Left colon (tissue), 2 donors: ENCODE measurements at places on chromosomes 13 and 19. TPM values are rescaled to one million over a fixed set of nuclear protein-coding genes. Genes with fewer than 3 reads are reported as not detected.
A peak's percentile ranks its signal among the peaks of the same experiment; 100 is the strongest.

The CYP4F3 gene
- total RNA-seq, result 7.1 TPM

The PABPC3 gene
- 0.28 TPM for total RNA-seq

The FXYD7 gene
- total RNA-seq, result not detected

The HIPK4 gene
- 0.11 TPM for total RNA-seq

The ODAD3 gene
- total RNA-seq, result not detected

The CACNA1A gene
- total RNA-seq, result 8.8 TPM

The ZNF285 gene
- 0.92 TPM for total RNA-seq

The ASF1B gene
- 12.5 TPM for total RNA-seq

The ABCC4 gene
- 21.0 TPM for total RNA-seq

The ZNF665 gene
- 1.8 TPM for total RNA-seq

The SULT2A1 gene
- 0.67 TPM for total RNA-seq

The AP1M1 gene
- total RNA-seq, result 22.2 TPM

The LRRC25 gene
- total RNA-seq, result 0.79 TPM

The ZNF506 gene
- total RNA-seq, result 18.9 TPM

The CGB3 gene
- total RNA-seq, result not detected

The MBD3L3 gene
- not detected for total RNA-seq

The CEACAM8 gene
- total RNA-seq, result 0.89 TPM

The CLN5 gene
- total RNA-seq, result 18.1 TPM

The SLC8A2 gene
- total RNA-seq, result 2.2 TPM

The N4BP2L1 gene
- total RNA-seq, result 10.5 TPM

The SIGLEC12 gene
- total RNA-seq, result 0.28 TPM

The CYP2S1 gene
- total RNA-seq, result 22.6 TPM

DNA sequence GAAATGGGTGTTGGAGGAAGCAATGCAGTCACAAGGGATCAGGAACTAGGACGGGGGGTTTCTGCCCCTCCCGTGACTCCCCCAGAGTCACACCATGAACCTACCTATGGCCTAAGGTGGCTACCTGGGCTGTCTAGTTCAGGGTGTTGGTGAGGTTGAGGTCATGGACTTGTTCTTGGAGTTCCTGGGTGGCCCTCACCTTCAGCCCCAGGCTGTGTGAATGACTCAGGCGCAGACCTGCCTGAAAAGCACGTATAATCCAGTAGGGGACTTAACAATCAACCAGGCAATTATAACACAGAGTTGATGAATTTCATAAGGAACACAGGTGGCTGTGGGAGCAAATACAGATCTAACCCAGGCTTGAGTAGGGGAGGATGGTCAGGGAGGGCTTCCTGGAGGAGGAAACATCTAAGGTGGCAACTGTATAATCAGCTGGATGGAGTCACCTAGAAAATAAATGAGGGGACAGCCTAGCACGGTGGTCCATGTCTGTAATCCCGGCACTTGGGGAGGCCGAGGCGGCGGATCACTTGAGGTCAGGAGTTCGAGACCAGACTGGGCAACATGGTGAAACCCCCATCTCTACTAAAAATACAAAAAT, 25.6 kb upstream of the ADGRE1 start:
- DNase-seq, result no peak

GRCh38 chr13:43258771-43259170, 235.4 kb downstream of the DNAJC15 start:
- DNase-seq, result no peak

GRCh38 chr19:10858204-10858828, 10.1 kb downstream of the C19orf38 start:
- DNase-seq, result no peak

DNA sequence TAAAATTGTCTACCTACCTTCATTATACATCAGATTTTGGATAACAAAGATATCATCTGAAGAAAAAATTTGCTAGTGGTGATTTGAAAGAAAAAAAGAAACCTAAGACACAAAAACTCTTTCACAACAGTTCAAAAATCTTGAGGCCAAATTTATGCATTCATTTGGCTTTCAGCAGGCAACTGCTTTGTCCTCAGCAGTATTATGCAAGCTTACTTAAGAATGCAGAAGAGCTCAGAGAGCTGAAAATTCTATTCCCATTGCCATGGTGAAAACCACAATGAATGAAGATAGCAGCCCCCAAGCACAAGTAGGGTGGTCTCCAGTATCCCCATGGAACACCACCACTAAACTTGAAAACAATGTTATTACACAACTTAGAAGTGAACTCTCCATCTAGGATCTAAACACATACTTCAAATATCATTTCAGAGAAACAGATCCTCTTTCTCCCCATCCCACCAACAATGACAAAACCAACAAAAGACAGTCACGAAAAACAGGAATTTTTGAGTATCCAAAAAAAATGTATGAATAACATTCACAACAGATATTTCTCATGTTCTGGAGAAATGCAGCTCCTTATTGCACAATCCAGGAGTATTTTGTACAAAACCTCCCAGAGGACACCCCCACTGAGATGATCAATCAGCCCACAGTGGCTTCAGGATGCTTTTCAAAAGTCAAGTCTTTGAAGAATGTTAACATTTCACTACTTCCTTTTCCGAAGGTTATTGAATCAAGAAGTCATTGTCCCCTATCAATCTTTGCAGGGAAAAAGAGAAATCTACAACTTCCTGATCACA, 192.7 kb downstream of the LHFPL6 start:
- no peak for DNase-seq

GRCh38 chr19:50331221-50331993, 2.2 kb upstream of the KCNC3 start:
- no peak for DNase-seq

GRCh38 chr19:40320558-40320935, 27.6 kb downstream of the C19orf47 start:
- no peak for DNase-seq

- DNase-seq, result peak; percentile 74
These were observed 1.4 kb downstream of the ING1 start for GRCh38 chr13:110714797-110715394.

- no peak for DNase-seq
These were observed 1052.8 kb upstream of the SPRY2 start for GRCh38 chr13:81393721-81394120.

GRCh38 chr19:51593138-51593890, 22.2 kb downstream of the ZNF175 start:
- peak; percentile 11 for DNase-seq

DNA sequence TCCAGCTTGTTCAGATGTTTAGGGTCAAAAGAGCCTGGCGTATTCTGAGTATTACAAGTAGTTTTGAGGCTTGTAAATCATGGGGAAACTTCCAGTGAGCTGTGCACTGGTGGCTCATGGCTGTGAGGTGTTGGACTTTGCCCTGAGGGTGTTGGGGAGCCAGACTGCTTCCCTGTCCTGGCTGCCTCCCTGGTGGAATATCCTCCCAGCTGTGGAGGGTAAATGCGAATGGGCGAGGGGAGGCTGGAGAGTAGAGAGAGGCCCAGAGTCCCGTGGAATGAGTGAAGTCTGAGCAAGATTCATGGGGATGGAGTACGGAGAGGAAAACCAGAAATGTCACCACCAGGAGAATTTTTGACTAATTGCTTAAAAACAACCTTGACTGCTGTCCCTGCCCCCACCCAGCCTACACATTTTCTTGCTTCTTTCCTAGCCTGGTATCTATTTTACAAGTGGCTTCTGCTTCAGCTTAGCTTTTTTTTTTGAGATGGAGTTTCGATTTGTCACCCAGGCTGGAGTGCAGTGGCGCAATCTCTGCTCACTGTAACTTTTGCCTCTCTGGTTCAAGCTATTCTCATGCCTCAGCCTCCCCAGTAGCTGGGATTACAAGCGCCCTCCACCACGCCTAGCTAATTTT, 3.7 kb downstream of the SNRPA start:
- peak; percentile 79 for DNase-seq

GRCh38 chr13:25725104-25725503, 326.7 kb downstream of the SHISA2 start:
- no peak for DNase-seq

DNA sequence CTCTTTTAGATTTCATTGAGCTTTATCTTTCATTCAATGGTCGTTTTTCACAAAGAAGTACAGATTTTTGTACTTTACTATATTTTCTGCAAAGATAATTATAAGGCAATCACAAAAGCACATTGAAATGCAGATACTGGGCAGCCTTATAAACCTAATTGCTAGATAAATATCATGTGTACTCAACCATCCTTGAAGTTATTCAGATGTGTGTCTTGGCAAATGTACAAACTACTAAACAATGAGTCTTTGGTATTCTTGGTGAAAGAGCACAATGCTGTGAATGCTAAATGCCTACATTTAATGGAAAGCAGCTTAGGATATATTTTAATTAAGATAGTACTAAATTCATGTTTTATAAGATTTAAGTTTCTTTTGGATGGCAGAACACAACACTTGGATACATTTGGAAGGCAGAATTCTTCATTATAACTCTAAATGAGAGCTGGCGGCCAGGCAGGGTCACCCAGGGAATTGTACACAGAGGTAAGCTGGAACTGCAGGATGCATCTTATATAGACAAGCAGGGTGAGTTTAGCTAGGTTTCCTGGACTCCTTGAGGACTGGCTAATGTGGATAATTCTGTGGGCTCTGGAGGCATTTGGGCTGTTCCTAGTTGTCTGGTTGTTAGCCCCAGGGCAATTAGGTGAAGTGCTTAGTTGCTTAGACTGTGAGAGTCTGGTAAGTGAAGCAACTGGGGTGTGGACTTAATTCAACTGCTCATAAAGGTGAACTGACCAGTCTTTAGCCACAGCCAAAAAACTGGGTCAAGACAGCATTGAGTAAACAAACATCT, 286.6 kb downstream of the PCDH20 start:
- DNase-seq, result no peak

GRCh38 chr19:37074819-37075362, 3.3 kb upstream of the ZNF420 start:
- no peak for DNase-seq

- DNase-seq, result peak; percentile 24
These were observed 16.0 kb downstream of the SMAD9 start for GRCh38 chr13:36903925-36904595.

- no peak for DNase-seq
These were observed 639.0 kb upstream of the KLF12 start for GRCh38 chr13:74773248-74773647.

GRCh38 chr19:3145909-3146676, 10.3 kb downstream of the GNA15 start:
- DNase-seq, result no peak

GRCh38 chr13:110600261-110600819, 15.0 kb upstream of the NAXD start:
- DNase-seq, result peak; percentile 13

DNA sequence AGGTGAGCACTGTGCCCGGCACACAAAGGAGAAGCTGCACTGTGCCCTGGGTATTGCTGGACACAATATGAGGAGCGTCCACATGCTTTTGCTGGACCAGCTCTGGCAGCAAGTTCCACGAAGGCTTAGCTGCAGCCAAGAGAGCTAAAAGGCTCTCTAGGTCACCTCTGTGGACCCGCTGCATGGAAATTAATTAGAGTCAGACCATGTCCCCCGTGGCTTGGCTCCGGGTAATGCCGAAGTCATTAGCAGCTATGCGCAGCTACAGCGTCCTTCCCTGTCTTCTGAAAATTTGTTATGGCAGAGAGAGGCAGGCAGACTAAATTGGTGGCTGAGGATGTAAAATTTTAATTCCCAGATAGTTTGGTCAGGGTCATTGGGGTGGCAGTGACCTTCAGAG, 271.5 kb downstream of the SLC7A1 start:
- DNase-seq, result no peak

GRCh38 chr19:17755977-17756670, 4.8 kb downstream of the FCHO1 start:
- no peak for DNase-seq

DNA sequence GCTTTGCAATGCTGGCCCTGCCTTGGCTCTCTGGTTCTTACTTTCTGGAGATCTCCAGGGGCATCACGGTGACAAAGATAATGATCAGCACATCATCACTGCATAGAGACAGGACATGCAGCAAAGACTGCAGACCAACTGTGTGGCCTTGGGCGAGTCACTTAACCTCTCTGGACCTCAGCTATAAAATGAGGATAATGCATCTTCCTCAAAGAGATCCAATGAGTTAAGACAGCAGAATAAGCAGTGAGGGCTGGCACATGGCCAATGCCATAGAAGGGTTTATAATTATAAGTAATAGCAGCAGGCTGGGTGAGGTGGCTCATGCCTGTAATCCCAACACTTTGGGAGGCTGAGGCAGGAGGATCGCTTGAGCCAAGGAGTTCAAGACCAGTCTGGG, 2.4 kb downstream of the MAG start:
- DNase-seq, result no peak

DNA sequence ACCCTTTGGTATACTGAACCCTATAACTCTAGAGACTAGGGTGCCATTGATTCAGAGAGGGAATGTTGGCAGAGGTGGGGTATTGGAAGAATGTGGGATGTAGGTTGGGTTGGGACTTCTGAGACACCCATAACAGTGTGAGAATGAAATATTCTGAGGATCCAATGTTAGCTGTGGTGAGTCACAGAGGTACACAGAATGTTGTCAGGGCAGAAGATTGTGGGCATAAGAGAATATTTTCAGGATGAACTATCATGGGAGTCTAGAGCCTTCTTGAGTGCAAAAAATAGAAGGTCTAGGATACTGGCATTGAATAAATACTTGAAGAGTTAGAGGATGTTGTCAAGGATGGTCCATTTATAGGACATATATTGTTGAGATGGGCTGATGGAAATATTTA, 9.0 kb downstream of the KLK13 start:
- DNase-seq, result no peak

- DNase-seq, result peak; percentile 66
These were observed 9.1 kb downstream of the SPACA6 start for GRCh38 chr19:51702103-51702824.

DNA sequence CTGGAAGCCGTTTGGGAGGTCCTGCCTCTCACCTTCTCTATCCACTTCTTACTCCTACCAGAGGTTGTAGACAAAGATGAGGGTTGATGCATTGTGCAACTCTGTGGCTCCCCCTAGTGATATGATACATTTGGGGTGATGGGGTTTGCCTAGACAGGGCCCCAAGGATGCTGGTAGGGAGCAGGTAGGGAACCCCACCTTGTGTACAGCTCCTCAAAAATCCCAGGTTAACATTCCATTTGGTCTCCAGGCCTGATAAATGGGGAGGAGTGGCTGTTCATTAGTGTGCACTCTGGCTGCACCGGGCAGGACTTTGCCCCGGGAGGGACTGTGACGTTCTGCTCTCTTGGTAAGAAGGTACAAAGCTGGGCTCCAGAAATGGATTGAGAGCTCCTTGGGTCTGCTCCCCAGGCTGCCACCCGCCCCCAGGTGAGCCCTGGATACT, 19.2 kb downstream of the SIGLEC8 start:
- DNase-seq, result no peak

DNA sequence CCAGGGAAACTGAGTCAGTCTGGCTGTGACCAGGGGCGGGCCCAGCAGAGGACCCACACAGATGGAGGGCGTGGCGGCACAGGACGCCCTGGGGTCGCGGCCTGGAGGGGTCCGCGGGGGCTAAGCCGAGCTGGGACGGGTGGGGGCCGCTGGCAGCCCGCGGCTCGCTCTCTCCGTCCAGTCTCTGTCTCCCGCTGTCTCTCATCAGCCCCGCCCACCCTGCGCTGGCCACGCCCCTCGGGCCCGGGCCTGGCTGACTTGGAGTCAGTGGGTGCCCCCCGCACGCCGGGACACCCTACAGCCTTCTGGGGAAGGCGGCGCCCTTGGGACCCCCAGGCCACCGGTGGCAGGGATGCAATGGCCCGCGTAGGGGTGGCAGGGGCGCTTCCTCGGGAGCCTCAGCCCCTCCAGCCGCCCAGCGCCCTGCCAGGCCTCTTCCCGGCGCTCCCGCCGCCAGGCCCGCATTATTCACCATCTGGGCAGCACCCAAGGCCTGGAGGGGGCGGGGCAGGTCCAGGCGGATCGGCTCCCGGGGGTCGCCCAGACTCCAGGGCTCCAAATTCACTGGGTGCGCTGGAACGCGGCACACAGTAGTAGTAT, at the start of gene TBXA2R:
TBXA2R (minus strand) TSS at position 186 of the 600 bp plus-strand sequence. CDS start 6,241 bp downstream, outside the sequence.
- DNase-seq, result peak; percentile 75

GRCh38 chr19:46925548-46925950, 64.8 kb downstream of the ARHGAP35 start:
- peak; percentile 71 for DNase-seq

- no peak for DNase-seq
These were observed 11.8 kb upstream of the HMGB1 start for GRCh38 chr13:30477346-30478195.
